ENCODE measurements at places on chromosomes 2 and 18. TPM values are rescaled to one million over a fixed set of nuclear protein-coding genes. Genes with fewer than 3 reads are reported as not detected.

Gene SGPP2
- polyA plus RNA-seq = 17.2 TPM

Gene UGT1A10
- polyA plus RNA-seq = not detected

Gene REEP1
- polyA plus RNA-seq = 12.1 TPM

DNA sequence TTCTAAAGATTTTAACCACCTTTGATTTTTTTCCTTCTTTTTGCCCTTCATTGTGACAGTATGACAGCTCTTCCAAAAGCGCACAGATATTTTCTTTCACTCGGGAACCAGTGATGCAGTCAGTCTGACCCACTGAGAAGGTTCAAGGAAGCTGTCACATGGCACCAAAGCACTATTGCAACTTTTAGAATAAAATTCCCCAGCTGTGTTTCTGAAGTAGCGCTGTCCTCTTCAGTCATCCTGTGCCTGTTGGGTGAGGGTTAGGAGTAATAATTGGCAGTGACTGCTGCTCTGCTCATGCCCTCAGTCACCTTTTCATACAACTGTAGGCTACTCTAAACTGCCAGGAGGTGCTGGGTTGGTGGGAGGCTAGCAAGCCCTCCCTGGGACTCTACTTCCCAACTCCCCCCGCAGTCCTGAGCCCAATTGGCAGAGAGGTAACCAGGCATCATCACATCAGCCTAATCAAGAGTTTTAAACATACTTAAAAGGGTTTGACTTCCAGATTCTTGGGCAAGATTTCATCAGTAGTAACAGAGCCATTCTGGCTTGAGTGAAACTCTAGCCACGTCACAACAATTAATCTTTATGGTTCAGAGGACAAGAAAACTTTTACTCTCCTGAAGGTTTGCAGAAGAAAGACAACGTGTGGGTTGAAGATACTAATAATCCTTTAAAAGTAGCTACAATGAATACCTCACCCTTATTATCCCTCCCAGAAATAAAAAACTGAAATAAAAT, 473.3 kb downstream of the FBXO15 start:
- DNase-seq = peak; percentile 78

DNA sequence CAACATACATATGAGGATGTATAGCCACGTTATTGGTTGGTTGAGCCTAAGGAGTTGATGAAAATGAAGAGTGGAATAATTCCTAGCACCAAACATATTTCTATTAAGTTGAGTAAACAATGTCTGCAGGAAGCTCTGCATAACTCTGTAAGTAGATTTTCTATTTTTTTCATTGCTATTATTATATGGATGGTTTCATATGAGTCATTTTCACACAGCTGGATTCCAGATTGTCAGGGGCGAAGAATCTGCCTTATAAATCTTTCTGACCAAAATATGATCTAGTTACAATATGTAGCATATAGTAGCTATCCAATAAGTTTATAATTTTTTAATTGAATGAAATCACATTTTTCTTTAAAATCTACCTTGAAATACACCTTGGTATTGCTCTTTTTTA, 468.0 kb upstream of the PKDCC start:
- no peak for DNase-seq

GRCh38 chr18:12943215-12943614, 4.6 kb upstream of the SEH1L start:
- DNase-seq = no peak

- no peak for DNase-seq
Measured at GRCh38 chr18:29311580-29311979, 1134.7 kb upstream of the CDH2 start.

- peak; percentile 36 for DNase-seq
Measured at GRCh38 chr2:67476809-67477790, 80.0 kb downstream of the ETAA1 start.

DNA sequence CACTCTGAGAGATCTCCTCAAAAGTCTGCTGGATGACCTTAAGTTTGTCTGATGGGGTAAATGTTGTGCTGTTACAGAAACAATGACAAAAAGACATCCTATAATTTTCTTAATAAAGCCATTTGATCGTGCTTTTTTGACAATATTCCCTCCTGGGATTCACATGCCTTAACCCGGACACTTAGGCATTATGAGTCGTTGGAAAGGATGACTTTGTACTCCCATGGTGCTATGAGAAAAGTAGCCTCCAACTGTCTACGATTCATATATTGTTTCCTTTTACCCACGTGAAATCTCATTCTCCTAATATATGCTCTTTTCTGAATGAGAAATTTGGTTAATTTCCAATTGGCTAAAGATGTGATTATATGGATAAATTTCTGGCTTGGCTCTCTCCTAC, 6.1 kb upstream of the MPP4 start:
- no peak for DNase-seq

- no peak for DNase-seq
Measured at GRCh38 chr2:177599139-177599688, 206.6 kb downstream of the AGPS start.

- no peak for DNase-seq
Measured at GRCh38 chr2:33729353-33729752, 130.3 kb upstream of the FAM98A start.

DNA sequence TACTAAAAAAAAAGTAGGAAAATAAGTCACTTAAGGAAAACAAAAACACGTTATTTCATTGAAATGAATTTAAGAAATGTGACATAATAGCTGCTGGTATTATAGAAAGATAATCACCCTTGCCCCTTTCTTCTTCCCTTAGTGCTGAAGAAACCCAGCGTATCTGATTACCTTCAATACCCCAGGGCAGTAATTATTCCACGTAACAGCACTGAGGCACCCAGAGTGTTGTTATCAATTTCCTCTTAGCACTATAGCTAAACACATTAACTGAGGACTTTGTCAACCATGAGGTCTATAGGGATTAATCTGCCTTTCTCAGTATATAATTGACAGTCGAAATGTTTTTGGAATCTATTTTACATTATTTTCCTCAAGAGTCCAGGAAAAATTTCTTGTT, 180.0 kb upstream of the NXPH2 start:
- no peak for DNase-seq

DNA sequence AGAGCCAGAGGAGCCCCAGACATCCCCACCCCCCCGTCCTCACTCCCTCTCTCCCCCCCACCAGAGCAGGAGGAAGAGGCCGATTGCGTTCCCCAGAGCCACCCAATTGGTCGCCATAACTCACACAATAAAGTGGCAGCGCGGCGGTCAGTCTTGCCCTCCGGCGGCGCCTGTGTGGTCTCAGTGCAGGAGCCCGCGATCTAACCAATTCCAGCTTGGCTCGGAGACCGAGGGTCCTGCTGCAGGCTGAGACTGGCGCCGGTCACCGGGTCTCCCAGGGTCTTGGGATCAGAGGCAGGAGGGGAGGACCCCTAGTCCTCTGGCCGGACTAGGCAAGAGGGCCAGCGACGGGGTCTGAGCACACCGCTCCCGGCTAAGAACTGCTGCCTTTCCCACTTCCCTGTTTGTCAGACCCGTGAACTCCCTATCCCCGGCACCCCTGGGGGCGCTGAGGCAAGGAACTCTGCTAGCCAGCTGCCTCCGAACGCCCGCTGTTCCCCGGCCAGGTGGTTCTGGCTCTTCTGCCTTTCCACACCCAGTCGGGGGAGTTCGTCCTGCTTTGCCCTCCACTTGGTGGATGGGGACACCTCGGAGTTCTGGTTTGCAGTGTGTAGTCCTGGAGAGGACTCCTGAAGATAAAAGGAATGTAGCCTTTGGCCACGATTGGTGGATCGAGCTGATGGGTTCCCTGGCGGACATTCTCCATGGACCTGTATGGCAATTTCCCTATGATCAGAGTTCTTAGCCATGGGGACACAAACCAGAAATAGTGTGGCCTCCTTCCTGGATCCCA, 1.0 kb upstream of the HOXD12 start:
- no peak for DNase-seq

Data from brain (organoid and tissue), 16 donors.